ENCODE measurements at places on chromosomes 6 and 20.

- no peak for DNase-seq
These were observed 380.5 kb downstream of the C6orf118 start for GRCh38 chr6:164928728-164929407.

DNA sequence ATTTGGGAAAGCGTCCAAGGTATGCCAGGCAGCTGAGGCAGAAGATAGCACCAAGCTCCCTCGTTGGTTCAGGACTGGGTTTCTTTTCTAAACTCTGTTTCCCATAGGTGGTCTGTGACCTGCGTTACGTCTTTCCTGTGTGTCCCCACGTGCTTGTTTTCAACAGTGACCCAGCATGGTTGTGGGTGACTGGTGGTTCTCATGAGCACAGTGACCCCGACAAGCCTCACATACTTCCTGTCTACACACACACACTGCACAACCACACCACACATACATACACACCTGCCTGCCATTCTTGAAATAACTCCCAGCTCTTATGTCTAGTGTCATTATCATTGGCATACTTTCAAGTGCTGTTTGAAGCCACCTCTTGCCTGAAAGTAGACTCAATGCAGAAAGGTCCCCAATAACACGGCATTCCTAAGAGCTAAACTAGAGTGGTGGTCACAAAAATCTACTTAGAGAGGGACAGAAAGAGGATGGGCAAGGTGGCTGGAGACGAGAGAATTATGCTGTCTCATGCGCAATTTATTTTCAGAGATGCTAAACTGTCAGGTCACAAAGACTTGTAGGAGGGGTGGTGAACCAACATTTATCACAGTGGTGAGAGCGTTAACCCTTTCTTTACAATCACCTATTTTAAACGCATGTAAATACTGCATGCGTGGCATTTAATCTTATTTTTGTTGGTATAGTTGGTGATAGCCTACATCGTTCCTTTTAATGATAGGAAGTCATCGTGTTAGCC is 66.7 kb downstream of the GCNT2 start:
- no peak for DNase-seq

GRCh38 chr20:57559658-57560553 is 1.0 kb upstream of the PCK1 start:
- DNase-seq = no peak

GRCh38 chr6:79525272-79526100 is 11.7 kb downstream of the LCA5 start:
- no peak for DNase-seq

All from stimulated activated naive B cell treated with anti-CD40 and anti-IgM and Interleukin-4, amounts not matched to agents 10 μg/mL and 1 μg/mL and 100 μg/mL, for 72 hours (primary cell).